Right hindlimb (tissue), 1 donor: ENCODE measurements at places on chromosomes 13 and 19.
A peak's percentile ranks its signal among the peaks of the same experiment; 100 is the strongest.

DNA sequence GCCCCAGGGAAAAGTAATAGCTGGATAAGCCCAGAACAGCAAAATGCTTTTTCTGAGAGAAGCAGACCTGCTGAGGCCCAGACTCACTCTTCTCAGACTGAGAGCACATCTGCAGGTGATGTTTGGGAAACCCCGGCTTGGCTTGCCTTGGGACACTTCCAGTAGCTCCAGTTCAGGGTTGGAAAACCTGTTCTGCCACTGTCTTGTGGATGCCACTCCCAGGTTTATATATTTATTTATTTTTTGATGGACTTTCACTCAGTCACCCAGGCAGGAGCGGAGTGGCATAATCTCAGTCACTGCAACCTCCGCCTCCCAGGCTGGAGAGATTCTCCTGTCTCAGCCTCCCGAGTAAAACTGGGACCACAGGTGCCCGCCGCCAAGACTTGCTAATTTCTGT is 8.0 kb upstream of the SMARCA4 start:
- no peak for DNase-seq

DNA sequence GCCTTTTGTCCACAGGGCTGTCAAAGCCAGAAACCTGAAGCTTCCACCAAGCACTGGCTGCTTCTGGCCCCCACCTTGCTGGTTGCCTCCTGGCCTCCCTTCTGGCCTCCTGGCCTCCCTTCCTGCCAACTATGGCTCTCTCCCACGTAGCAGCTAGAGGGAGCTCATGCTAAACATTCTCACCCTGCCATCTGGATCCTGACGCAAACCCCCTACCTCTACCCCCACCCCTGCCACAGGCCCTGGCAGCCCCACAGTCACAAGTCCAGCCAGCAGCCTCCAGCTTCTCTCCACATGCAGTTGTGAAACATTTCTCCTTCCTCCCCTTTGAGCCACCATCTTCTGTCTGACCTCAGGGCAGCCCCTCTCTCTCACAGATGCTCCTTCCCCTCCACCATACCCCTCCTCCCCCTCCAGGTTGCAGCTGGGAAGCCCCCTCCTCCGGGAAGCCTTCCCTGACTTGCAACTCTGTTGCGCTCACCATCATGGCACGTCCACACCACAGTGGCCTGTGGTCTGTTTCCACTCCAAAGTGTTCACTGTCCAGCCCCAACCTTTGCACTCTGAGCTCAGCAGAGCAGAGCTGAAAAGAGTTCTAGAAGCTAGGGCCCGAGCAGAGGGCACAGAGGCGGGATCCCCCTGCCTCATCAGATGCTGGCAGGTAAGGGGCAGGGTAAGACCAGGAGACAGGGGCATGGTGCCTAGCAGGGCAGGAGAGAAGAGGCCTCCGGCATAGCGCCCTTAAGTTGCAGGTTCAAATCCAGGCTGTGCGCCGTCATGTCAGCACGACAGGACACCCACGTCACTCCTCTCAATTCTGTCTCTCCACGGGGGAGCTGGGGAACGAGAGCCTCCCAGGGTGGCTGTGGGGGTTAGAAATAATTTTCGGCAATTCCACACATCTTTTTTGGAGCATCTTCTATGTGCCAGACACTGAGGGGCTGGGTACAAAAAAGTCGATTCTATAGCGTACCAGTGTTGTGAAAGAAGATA is 7.3 kb downstream of the ADGRL1 start:
- no peak for DNase-seq

DNA sequence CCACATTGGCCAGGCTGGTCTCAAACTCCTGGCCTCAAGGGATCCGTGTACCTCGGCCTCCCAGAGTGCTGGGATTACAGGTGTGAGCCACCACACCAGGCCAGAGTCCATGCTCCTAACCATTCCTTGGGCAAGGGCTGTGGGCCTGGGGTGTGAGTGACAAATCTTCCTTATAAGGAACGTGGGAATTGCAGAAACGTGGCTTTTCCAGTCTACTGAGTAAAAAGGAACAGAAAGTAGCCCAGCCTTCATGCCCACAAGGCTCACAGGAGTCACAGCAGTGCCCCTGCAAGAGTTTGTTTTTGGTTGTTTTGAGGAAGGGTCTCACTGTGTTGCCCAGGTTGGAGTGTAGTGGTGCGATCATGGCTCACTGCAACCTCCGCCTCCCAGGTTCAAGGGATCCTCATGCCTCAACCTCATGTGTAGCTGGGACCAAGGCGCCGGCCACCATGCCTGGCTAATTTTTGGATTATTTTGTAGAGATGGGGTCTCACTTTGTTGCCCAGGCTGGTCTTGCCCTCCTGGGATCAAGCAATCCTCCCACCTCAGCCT is 5.1 kb downstream of the MYPOP start:
- no peak for DNase-seq

DNA sequence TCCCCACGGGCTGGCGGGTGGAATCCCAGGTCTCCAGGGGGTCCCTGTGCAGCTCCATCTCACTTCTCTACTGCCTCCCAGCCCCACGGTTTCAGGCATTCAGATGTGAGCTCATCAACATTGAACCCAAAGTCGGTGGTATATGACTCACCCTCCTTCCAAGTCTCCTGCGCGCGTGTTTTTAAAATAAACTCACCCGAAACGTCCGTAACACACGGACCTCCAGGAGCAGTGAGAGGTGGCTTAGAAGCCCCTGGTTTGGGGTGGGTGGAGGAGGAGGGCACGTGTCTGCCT is 14.0 kb upstream of the CRTC1 start:
- no peak for DNase-seq

DNA sequence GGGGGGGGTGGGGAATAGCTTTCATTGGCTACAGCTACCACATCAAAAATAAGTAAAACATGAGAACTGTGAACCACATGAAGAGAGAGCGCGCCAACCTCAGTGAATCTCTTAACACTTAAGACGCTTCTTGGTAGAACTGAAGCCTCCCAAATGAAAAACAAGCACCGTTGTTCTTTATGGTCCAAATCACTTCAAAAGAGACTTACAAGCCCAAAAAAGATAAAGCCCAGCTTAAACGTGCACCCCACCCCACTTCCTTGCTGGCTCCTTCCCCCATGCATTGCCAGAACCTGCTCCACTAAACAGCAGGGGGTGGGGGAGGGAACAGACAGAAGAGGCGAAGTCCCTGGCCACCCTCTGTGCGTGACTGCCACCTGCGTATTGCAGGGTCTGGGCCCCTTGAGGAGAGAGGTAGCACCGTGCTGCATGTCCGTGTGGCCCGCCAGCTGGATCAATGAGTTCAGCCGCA is 479.1 kb downstream of the FOXO1 start:
- DNase-seq = no peak

DNA sequence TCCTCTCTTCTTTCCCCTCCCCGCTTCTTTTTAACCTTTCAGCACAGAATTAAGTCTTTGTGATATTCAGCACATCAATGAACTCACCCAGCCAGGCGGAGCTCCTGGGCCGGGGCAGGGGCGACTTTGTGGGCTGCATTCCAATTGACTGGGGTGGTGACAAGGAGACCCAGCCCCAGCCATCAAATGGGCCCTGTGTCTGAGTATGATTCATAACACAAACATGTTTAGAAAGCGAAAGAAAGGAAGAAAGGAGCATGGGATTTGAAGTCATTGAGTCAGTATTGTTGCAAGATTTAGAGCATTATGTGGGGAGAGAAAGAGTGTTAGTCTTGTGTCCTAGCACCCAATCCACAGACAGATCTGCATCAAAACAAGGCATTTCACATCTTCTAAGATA is 185.3 kb downstream of the LHFPL6 start:
- no peak for DNase-seq

DNA sequence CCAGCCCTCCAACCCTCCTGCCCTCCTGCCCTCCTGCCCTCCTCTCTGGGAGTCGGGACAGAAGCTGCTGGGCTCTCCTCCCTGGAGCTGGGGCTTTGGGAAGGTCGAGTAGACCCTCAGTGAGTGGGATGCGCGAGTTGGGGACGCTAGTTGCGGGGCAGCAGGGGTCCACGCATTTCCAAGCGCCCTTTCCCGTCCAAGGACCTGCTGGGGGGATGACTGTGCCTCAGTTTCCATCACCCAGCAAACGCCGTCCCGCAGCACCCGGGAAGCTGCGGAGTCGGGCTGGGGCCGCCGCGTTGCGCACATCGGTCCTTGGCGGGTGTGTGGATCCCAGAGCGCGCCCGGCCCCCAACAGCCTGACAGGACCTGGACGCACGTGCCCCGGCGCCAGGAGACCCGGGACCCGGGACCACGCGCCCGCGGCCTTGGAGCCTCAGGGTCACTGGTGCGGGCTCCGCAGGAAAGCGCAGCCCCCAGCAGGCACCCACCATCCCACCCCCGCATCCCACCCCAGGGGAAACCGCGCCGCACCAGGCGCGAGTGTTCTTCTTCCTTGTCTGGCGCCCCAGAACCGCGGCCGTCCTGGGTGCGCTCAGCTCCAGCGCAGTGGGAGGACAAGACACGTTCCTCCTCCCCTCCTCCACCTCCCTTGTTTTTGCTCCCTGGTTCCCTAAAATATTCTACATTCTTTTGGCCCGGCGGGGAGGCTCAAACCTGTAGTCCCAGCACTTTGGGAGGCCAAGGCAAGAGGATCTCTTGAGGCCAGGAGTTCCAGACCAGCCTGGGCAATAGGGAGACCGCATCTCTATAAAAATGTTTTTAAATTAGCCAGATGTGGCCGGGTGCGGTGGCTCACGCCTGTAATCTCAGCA is 9.2 kb downstream of the ONECUT3 start:
- DNase-seq = no peak

DNA sequence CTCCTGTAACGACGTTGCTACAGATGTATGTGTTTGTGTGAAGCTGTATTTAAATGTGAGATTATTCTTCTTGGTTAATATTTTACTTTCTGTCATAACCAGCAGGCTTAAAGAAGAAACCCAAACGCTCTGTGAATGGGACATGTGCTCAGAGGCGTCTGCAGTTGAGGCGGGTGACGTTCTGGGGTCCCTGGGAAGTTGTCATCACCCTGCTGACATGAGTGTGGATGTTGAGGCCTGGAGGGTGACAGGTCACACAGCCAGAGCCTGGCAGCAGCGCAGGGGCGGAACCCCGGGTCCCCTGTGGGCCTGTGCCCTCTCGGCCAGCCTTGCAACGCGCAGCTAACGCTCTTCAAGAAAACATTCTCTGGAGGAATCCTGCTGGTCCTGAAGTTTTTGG is 16.6 kb downstream of the RASA3 start:
- DNase-seq = peak; percentile 14

DNA sequence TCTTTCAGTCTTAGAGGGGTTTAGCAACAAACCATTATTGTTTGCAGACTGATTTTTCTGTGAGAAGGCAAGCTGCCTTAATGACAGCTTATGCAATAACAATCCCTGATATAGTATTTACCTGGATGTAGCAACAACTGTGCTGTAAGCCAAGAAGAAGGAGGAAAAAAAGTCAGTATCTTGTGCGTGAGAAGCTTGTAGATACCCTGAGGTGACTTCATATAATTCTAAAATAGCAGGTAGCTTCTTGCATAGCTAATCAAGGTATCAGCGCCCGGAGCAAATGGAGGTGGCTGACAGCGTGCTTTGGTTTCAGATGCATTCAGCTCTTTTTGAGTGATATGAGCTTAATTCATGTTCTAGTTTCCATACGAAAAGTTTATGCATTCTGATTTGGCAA is 309.8 kb downstream of the KLF5 start:
- no peak for DNase-seq

- DNase-seq = no peak
These were observed 13.3 kb downstream of the FAM216B start for GRCh38 chr13:42794577-42795275.

- no peak for DNase-seq
These were observed 12.5 kb downstream of the POLR1D start for GRCh38 chr13:27634231-27634630.

GRCh38 chr19:13963603-13964105 is 11.3 kb downstream of the DCAF15 start:
- DNase-seq = no peak

DNA sequence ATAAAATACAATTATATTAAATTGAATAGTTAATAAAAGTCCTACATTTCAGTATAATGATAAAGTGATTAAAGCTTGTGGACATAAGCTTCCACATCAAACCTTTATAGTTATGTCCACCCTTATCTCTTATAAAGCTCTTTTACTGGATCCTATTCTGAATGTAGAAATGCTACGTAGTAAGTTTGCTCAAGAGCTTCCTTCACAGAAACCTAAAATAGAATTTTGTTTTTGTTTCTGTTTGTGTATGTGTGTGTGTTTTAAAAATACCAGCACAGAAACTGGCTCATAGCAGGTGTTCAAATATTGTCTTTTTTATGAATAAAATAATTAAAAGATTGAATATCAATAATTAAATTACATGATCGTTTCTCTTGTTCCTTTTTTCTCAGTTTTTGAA is 21.0 kb upstream of the UFM1 start:
- DNase-seq = no peak

DNA sequence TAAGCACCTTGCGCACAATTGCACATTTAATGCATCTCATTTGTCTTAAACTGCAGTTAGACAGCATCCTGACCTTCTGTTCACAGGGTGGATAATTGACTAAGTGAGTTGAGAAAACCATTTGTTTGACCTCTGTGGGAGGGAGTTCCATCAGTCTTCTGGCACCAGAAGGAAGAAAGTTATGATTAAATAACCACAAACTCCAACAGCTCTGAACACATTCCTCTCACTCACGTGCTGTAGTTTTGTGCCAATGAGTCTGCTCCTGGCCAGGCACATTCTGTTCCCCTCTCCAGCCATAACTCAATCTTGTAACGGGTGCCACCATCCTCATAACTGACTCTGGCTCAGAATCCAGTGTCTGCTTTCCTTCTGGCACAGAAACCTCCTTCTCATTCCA is 817.2 kb downstream of the SLITRK1 start:
- peak; percentile 84 for DNase-seq

DNA sequence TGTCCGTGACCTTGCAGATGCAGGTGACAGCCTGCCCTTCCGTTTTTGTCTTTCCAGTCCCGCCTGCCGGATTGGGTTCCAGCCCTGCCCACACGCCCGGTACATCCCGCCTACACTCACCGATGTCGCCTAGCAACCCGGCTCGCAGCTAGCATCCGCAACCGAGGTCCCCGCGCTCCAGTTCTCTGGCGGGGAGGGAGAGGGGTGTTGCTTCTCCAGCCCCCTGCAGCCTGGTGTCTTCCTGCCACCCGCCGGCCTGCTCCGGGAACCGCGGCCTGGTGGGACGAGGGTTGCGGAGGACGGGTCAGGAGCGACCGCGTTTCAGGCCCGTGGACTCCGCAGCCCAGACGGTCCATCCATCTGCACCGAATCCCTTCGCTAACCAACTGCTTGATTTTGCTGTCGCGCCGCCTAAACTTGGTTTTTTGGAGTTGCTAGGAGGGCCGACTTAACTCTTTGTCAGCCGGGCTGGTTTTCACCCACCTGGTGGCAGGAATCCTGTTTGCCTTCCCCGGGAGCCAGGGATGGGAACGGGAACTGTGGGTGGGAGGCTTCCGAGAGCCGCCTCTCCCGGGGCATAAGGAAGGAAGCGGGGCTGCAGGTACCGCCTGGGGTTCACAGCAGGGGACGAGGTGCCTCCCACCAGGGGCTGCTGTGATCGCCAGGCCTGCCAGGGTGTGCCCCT is 15.4 kb upstream of the MATK start:
- peak; percentile 75 for DNase-seq

DNA sequence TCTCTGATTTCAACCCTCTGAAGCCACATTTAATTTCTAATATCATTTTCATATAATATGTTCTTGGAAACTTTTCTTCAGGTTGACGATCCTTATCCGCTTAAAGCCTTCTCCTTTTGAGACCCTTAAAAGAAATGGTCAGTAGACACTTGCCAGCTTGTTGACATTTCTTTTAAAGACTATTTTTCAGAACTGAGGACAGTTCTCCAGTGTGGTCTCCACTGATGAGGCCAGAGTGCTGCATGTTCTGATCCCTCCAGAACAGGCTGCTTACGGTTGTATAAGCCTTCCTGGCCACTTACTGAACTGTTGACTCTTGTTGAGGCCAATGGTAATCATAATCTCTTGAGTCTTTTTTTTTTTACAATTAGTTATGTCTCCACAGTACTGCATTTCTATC is 477.3 kb downstream of the FGF9 start:
- no peak for DNase-seq

GRCh38 chr13:20435616-20436368 is 89.9 kb downstream of the CRYL1 start:
- no peak for DNase-seq
